PC-3 (cell line): ENCODE measurements at places on chromosomes 11 and 22. TPM values are rescaled to one million over a fixed set of nuclear protein-coding genes. Genes with fewer than 3 reads are reported as not detected.

DNA sequence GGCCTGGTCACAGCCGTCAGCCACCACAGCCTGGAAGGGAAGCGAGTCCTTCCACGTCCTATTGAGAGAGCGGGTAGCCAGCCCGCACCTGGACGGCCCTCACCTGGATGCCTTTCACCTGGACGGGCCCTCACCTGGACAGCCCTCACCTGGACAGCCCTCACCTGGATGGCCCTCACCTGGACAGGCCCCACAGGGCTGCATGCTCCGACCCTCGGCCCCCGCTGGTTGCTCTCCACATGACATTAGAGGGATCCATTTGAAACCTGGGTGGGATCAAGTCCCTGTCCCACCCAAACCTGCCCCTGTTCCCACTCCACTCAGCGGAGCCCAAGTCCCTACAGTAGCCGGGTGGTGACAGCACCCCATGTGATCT lies 3.7 kb downstream of the C1QTNF6 start:
- no peak for DNase-seq

DNA sequence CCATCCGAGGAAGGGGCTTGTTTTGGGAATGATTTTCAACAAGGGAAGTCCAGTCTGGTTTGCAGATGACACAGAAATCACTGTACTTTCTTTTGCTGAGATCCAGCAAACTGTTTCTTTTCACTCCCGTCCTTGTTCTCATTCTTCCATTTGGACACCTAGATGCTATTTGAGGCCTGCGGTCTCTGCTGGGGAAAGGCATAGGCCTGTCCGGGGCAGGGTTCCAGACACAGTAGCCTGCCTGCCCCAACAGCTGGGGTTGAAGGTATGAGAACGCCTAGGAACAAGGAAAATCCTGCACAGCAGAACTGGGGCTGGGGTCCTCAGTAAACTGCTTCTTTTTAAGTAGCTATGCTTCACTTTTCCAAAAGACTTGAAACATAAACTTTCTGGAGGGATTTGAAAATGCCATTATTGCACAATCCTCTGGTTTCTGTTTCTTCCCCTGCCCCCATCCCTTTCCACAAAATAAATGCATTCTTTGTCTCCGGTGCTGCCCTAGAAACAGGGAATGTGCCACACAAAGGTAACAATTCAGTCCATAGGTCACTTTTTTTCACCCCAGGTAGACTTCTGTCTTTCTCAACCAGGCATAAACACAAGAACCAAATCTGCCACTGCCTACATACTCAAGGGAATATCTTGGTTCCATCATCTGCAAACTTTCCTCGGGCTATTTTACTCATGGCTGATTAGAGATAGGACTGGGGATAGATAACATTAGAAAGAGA lies 174.8 kb upstream of the MTMR2 start:
- DNase-seq = peak; percentile 80

GRCh38 chr11:45660729-45661438 lies 4.5 kb downstream of the CHST1 start:
- DNase-seq = no peak

DNA sequence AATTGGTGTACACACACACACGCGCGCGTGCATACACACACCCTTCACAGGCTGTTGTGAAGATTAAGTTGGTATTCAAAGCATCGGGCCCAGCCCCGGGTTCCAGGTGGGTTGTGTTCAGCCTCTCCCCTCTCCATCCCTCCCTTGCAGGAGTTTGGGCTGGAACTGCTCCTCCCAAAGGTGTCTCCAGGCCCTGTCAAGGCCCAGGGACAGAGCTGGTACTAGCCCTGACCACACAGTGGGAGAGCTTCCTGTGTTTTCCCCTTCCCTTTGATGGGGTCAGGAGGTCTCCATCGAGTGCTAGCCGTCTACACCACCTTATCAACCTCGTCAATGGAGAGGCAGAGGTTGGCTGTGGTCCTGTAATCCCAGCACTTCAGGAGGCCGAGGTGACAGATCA lies 36.5 kb upstream of the CSNK1E start:
- DNase-seq = no peak

- no peak for DNase-seq
These were observed 434.7 kb downstream of the BRD1 start for GRCh38 chr22:49392841-49393510.

The APOBEC3B gene
- total RNA-seq = 11.3 TPM in 2 replicates

- DNase-seq = no peak
These were observed 6.8 kb downstream of the FUT4 start for GRCh38 chr11:94550513-94550912.

DNA sequence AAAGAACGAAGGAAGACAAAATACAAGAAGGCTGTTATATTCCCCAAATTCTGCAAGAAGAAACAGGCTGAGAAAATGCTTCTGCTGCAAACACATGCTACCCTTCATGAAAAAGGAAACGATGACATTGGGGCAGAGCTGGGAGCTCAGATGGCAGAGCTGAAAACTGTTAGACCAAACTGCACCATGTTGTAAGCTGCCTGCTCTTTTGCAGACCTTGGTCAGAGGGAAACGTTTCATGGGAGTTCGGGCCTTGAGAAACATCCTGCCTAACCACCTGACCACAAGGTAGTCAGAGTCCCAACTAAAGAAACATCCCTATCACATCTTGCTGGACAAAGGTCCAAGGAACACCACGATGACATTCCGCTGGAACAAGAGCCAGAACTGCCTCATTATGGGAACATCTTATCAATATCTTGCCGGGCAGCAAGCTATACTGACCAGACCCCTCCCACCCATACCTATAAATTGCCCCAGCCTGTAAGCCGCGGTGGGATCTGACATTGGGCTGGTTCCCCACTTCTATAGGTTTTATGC lies 110.7 kb upstream of the CTSC start:
- no peak for DNase-seq

DNA sequence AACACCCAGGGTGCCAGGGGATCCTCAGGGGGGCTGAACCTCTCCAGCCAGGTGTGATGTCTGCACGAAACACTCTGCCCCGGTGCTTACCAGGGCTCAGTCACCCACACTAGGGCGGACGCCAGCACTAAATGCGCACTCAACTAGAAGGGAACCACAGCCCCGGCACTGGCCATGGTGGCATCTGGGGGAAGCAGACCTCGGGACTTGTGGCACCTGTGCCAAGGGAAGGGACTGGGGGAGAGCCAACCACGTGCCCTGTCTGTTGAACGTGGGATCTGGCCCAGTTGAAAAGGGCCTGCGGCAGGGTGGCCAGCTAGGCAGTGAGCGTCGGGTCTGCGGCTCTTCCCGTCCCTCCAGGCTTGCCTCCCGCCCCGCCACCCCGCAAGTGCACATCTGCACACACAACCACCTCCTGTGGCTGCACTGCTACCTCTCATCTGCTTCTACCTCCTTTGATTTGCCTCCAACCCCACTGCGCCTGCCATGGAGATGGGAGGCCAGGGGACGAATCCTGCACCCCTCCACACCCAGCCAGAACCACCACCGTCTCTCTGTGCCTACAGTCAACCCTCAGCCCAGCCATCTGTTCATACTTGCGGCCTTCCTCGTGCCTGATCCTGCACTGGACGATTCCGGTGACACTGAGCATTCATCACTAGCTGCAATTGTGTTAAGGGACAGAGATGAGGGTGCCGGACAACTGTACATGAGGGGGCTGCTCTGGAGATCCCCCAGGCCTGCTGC lies 15.0 kb upstream of the MOB2 start:
- DNase-seq = no peak

The CNTN5 gene
- total RNA-seq = not detected in 2 replicates

DNA sequence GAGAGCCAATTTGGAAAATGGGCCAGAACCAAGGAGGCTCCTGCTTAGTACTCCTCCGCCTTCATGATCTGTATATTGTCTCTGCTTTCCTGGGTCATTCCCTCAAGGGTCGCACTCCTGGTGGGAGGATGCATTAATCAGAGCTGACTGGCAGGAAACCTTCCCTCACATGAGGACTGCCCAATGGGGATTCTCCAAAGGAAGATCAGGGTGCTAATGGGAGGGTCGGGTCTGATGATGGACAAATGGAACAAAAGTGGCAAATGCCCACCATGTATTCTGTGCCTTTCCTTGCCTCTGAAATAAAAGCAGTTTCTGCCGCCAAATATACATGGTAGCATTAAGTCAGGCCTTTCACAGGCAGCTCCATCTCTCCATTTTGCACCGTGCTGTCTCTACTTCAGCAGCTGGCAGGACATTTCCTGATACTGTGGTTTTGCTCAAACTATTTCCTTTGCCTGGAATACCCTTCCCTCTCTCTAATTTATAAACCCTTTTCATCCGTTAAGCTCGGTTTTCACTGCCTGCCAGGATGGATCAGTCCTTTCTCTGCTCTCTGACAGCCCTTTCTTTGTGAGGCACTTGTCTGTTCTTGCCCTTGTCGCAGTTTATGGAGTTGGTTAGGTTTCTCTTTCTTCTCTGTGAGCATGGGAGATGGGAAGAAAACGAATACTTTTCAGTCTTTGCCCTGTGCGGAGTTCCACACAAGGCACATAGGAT lies 13.5 kb downstream of the SREBF2 start:
- DNase-seq = no peak

- DNase-seq = no peak
These were observed 99.6 kb downstream of the BRD1 start for GRCh38 chr22:49727881-49728569.

GRCh38 chr22:17368554-17369438 lies 464 bp upstream of the CECR2 start:
- no peak for DNase-seq

DNA sequence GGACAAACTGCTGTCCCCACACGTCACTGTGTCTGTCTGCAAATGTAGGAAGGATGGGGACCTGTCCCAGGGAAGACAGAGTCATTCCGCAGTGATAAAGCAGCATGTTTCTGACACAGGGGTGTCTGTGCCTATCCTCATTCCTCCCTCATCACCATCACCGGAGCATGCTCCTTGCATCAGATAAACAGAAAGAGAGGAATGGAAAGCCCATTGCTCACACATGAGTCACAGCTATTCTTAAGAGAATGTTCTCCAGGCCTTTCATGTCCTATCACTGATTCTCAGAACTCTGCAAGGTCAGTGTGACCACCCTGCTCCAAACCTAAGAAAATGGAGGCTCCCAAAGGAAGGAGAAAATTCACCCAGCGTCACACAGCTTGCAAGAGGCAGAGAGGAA lies 38.9 kb downstream of the ZNF195 start:
- peak; percentile 55 for DNase-seq

DNA sequence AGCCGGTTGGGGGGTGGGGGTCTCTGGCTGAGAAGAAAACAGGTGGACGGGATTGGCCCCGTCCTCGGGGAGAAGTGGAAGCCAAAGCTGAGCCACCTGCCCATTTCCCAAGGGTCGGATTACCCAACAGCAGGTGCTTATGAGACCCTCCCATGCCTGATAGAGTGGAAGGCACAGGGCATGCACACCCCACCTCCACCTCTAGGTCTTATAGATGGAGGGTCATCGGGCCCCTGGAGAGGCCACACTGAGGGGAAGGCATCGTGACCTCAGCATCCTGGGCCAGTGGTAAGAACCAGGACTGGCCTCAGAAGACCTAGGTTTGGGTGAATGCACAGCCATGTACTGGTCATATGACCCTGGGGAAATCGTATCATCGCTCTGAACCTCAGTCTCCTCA lies 85.9 kb downstream of the BUD13 start:
- DNase-seq = no peak

The LMO2 gene
- 0.23 and 0.51 TPM in 2 replicates for total RNA-seq

- peak; percentile 7 for DNase-seq
These were observed 41.1 kb upstream of the NARS2 start for GRCh38 chr11:78615724-78616123.

DNA sequence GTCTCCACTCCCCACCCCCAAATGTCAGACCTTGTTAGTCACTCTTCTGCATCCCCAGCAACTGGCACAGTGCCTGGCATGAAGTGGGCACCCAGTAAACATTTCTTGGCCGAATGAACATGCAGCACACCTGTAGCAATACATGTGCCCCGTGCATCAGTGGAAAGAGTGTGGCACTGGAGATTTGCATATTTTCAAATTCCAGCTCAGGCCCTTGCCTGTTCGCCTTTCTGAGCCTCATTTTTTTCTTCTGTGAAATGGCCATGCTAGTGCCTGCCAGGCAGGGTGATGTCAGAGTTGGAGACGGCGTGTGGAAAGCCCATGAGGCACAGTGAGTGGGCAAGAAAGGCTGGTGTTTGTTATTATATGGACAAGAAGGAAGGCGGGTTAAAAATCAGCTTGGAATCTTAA lies 38.7 kb downstream of the CD82 start:
- DNase-seq = peak; percentile 21

- DNase-seq = no peak
These were observed 186.1 kb downstream of the ARHGAP42 start for GRCh38 chr11:100872951-100873740.

- no peak for DNase-seq
These were observed 51.3 kb upstream of the HMGXB4 start for GRCh38 chr22:35205961-35206360.
